Left lung (tissue), 14 donors: ENCODE measurements at places on chromosomes 12 and 14. TPM values are rescaled to one million over a fixed set of nuclear protein-coding genes. Genes with fewer than 3 reads are reported as not detected.

Gene MNAT1
- 22.7 TPM for total RNA-seq

Gene DBX2
- total RNA-seq, result not detected

Gene CACNA1C
- total RNA-seq, result 21.9 TPM

Gene PTPRB
- total RNA-seq, result 83.2 TPM

Gene KCNJ8
- 20.8 TPM for total RNA-seq

Gene PLA2G1B
- 4.7 TPM for total RNA-seq

Gene CRACR2A
- total RNA-seq, result 3.6 TPM

Gene TCL1A
- not detected for total RNA-seq

Gene KHNYN
- 48.0 TPM for total RNA-seq

Gene SYNDIG1L
- 0.87 TPM for total RNA-seq

Gene SPSB2
- total RNA-seq, result 24.5 TPM

Gene TSHR
- 0.15 TPM for total RNA-seq

Gene ISCA2
- 22.7 TPM for total RNA-seq

Gene KLHDC1
- total RNA-seq, result 3.5 TPM

Gene CLEC2A
- total RNA-seq, result not detected

Gene ISM2
- total RNA-seq, result not detected

Gene SLC38A1
- total RNA-seq, result 58.7 TPM

Gene AQP6
- total RNA-seq, result not detected

Gene BMP4
- total RNA-seq, result 39.3 TPM

Gene SLC16A7
- total RNA-seq, result 26.0 TPM

Gene GYS2
- total RNA-seq, result not detected

Gene TAS2R9
- not detected for total RNA-seq

Gene PTPRO
- 11.9 TPM for total RNA-seq

Gene ZNF891
- total RNA-seq, result 1.8 TPM

Gene TMEM119
- 50.5 TPM for total RNA-seq

Gene C12orf50
- 0.12 TPM for total RNA-seq

Gene NUP37
- 26.2 TPM for total RNA-seq

Gene JDP2
- 56.8 TPM for total RNA-seq

Gene TAS2R13
- 0.99 TPM for total RNA-seq

Gene HOXC13
- total RNA-seq, result not detected

Gene SETD3
- total RNA-seq, result 69.1 TPM

Gene ETFBKMT
- total RNA-seq, result 3.9 TPM

Gene ADSS1
- total RNA-seq, result 5.3 TPM

Gene ZNF84
- 24.5 TPM for total RNA-seq

Gene RTL1
- not detected for total RNA-seq

Gene PRB2
- not detected for total RNA-seq

Gene SLC25A47
- total RNA-seq, result not detected

Gene PKP2
- 2.2 TPM for total RNA-seq

Gene MAP1LC3B2
- total RNA-seq, result 1.5 TPM

Gene VWF
- total RNA-seq, result 401 TPM

Gene GUCY2C
- not detected for total RNA-seq

Gene POTEM
- total RNA-seq, result not detected

Gene RIMBP2
- 0.58 TPM for total RNA-seq

Gene IAPP
- not detected for total RNA-seq

Gene DAO
- not detected for total RNA-seq

Gene LTBP2
- total RNA-seq, result 154 TPM

Gene PPP1R12A
- total RNA-seq, result 87.2 TPM

Gene CD163
- total RNA-seq, result 1,041 TPM

Gene FERMT2
- total RNA-seq, result 93.4 TPM

Gene PIWIL1
- not detected for total RNA-seq

Gene LRR1
- 10.1 TPM for total RNA-seq

Gene FIGNL2
- 1.0 TPM for total RNA-seq

Gene FAM186B
- 0.42 TPM for total RNA-seq

Gene RBM19
- total RNA-seq, result 21.5 TPM

Gene CMA1
- total RNA-seq, result not detected
